ENCODE measurements at places on chromosomes 4 and X. TPM values are rescaled to one million over a fixed set of nuclear protein-coding genes. Genes with fewer than 3 reads are reported as not detected.

Gene PCDH18
- 131 TPM for polyA plus RNA-seq

Gene CENPVL2
- not detected for polyA plus RNA-seq

Gene TAF7L
- polyA plus RNA-seq, result 0.27 TPM

Gene PLP1
- 21.0 TPM for polyA plus RNA-seq

Gene EMCN
- 38.3 TPM for polyA plus RNA-seq

Gene JCHAIN
- 4.1 TPM for polyA plus RNA-seq

Gene SLC7A11
- polyA plus RNA-seq, result 0.81 TPM

Gene TMPRSS11A
- 0.04 TPM for polyA plus RNA-seq

Gene CXCL6
- not detected for polyA plus RNA-seq

Gene PNMA6A
- 2.5 TPM for polyA plus RNA-seq

Gene ZDHHC15
- 7.1 TPM for polyA plus RNA-seq

Gene PCYT1B
- 6.9 TPM for polyA plus RNA-seq

Gene GLRA2
- polyA plus RNA-seq, result 0.47 TPM

Gene PNPLA4
- polyA plus RNA-seq, result 24.4 TPM

Gene CITED1
- polyA plus RNA-seq, result 1.9 TPM

Gene LRPAP1
- 101 TPM for polyA plus RNA-seq

Gene ZFP92
- 0.90 TPM for polyA plus RNA-seq

Gene FAM184B
- polyA plus RNA-seq, result 0.33 TPM

Gene PAGE4
- polyA plus RNA-seq, result not detected

Gene MAB21L2
- not detected for polyA plus RNA-seq

Gene SOD3
- 11.7 TPM for polyA plus RNA-seq

Gene IQCM
- not detected for polyA plus RNA-seq

Gene SERPINA7
- polyA plus RNA-seq, result not detected

Gene SPACA5
- not detected for polyA plus RNA-seq

Gene ZNF630
- 2.8 TPM for polyA plus RNA-seq

Gene CT45A5
- 48.3 TPM for polyA plus RNA-seq

Gene SLC16A2
- 24.5 TPM for polyA plus RNA-seq

Gene F11
- 0.41 TPM for polyA plus RNA-seq

Gene HSFX2
- 1.1 TPM for polyA plus RNA-seq

Gene SPATA18
- polyA plus RNA-seq, result 8.1 TPM

Gene MTNR1A
- polyA plus RNA-seq, result not detected

Gene ARHGAP6
- polyA plus RNA-seq, result 25.1 TPM

Gene ASB9
- polyA plus RNA-seq, result 12.3 TPM

Gene GPR119
- not detected for polyA plus RNA-seq

Gene CLDN22
- 0.35 TPM for polyA plus RNA-seq

Gene CLIC2
- polyA plus RNA-seq, result 11.7 TPM

Gene DOK7
- 0.31 TPM for polyA plus RNA-seq

Gene CFAP299
- 1.4 TPM for polyA plus RNA-seq

Gene SLC49A3
- polyA plus RNA-seq, result 10.7 TPM

Gene PAGE2
- polyA plus RNA-seq, result not detected

Gene ANTXR2
- polyA plus RNA-seq, result 65.5 TPM

Gene CAPN6
- 25.6 TPM for polyA plus RNA-seq

Gene P2RY10
- polyA plus RNA-seq, result 0.44 TPM

Gene SYP
- polyA plus RNA-seq, result 3.5 TPM

Gene SLC6A14
- 0.17 TPM for polyA plus RNA-seq

Gene SUPT20HL1
- not detected for polyA plus RNA-seq

Gene RHOXF2
- 0.13 TPM for polyA plus RNA-seq

Measured in right lung (tissue), 10 donors.